Ammon's horn (tissue), 1 donor: ENCODE measurements at places on chromosomes 3 and 15.
A peak's percentile ranks its signal among the peaks of the same experiment; 100 is the strongest.

GRCh38 chr3:77699125-77699691 lies 659.3 kb downstream of the ROBO2 start:
- DNase-seq: peak; percentile 8

- no peak for DNase-seq
Measured at GRCh38 chr3:56974247-56974930, 86.1 kb upstream of the SPATA12 start.

- peak; percentile 43 for DNase-seq
Measured at GRCh38 chr15:38134252-38134651, 118.4 kb upstream of the SPRED1 start.

DNA sequence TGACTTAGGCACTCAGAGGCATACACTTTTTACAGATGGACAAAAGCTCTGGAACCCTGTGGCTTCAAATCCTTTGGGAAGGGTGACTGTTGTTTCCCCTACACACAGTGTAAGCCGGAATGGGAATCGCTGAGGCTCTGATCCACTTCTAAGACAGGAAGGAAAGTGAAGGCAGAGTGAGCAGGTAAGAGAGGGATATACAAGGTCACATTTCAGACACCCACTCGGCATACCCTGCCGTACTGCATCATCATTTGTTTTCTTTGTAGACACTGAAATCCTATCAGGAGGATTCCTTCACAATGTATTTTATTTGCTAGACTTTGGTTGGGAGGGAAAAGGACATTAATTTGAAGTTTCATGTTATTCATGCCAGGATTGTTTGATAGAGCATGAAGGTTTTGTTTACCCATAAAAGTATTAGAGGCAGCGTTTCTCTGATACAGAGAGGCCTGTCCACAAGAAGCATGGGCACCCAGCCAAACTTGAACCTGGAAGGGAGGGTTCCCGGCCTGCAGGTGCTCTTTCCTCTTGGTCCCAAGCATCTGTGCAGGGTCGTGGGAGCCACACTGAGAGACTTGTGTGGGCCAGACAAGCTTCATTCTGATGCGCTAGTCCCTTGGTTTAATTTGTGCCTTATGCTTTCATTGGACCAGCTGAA lies 21.9 kb upstream of the POLR2M start:
- DNase-seq: no peak
